ENCODE measurements at places on chromosomes 5 and 9.

- no peak for DNase-seq
Measured at GRCh38 chr5:159911349-159911748, 4.9 kb upstream of the ADRA1B start.

GRCh38 chr5:163760498-163760897 lies 255.1 kb downstream of the MAT2B start:
- DNase-seq, result no peak

- no peak for DNase-seq
Measured at GRCh38 chr5:89407054-89407453, 524.1 kb upstream of the MEF2C start.

DNA sequence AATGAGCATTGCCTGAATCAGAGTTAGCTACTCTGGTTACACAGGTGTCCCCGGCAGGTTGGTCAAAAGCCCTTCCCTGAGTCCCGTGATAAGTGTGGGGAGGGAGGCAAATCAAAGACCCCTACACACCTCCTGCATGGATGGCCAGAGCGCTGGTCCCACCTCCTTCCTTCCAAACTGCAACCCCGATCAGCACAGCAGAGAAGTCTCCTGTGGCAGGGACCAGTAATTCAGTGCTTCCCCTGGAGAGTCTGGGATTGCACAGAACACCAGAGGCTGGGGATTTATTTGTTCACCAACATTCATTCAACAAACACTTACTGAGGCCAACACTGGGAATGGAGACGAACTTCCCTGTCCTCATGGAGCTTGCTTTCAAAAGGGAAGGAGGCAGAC lies 46.2 kb downstream of the NSUN2 start:
- no peak for DNase-seq

- no peak for DNase-seq
Measured at GRCh38 chr9:108049026-108049607, 559.5 kb upstream of the KLF4 start.

GRCh38 chr9:77892955-77893514 lies 138.6 kb downstream of the GNAQ start:
- DNase-seq, result no peak

DNA sequence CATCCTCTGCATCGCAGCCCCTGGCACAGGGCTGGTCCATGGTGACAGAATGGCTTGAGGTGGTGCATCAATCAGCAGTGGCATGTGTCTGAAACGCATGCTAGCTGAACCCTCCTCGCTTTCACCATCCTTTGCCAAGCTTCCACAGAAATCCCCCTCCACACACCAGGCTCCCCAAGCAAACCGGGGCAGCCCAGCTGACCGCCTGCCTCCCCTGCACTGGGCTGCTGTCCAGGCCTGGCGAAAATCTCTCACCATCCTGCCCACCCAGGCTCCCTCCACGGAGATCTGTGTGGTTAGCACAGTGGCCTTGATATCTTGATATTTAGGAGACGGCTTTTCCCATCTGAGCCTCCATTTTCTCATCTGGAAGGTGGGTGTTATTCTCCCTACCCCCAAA lies 905 bp upstream of the HRH2 start:
- DNase-seq, result no peak

DNA sequence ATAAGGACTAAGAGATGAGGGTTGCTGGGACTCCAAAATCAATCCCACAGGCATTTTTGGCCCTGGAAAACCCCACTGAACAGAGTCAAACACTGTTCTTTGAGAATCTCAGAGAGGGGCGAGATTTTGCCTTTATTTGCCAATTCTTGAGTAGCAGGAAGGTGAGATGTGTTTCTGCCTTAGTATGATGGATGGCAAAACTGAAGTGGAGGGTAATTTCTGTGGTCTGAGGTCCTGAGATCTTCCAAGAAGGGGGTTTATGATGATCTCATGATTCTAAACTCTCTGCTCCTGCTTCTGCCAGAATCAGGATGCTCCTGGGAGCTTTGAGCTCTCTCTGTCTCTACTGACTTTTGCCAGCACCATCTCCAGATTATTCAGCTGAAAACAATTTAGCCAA lies 174.8 kb upstream of the CLINT1 start:
- no peak for DNase-seq

DNA sequence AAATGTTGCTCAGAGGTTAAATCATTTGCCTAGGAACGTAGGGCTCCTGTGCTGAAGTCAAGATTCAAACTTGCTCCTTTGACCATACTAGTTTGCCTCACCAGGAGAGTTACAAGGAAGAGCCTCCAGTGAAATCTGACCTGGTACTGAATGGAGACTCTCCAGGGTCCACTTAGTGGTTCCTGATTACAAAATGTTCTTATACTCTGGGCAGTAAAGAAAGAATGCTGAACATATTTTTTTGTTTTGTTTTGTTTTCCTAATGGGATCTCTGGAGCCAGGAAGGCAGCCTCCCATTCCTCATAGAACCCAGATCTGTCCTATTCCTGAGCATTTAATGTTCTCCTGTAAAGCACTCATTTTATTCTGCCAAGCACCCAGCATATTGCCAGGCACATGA lies 256.5 kb upstream of the CLINT1 start:
- DNase-seq, result no peak

GRCh38 chr5:158499075-158499891 lies 600.4 kb downstream of the EBF1 start:
- peak; percentile 70 for DNase-seq

DNA sequence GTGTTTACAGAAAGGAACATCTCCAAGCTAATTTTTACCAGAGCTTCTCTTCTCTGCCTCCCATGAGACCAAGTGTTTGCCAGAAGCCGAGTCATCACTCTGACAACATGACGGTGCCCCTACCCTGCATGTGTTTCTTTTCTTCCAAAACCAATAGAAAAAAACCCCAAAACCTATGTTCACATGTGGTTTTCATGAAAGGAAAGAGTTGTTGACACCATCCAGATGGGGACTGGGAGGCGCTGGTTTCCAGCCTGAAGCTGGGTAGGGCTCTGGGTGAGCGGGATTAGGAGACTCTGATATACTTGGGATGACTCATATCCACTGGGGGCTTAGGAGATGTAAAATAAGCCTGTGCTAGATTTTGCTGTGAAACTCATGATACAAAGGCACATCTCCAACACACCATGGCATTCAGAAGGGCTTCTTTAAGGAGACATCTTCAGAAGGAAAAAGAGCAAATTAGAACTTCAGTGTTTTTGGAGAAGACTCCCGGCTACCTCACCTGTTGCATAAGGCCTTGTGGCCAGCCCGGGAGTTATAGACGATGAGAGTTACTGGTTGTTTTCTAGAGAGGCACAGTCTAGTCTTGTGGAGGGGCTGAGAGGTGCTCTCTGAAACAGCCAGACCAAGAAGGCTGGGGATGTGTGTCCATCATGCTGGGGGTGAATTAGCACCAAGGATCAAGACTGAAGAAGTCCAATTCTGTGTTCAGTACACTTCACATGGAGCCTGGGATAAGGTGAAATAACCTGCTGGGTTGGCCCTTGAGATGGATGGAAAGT lies 108.9 kb upstream of the LHFPL2 start:
- DNase-seq, result no peak

- DNase-seq, result no peak
Measured at GRCh38 chr9:99021512-99021911, 77.8 kb downstream of the COL15A1 start.

- DNase-seq, result no peak
Measured at GRCh38 chr9:85155352-85155751, 485.8 kb downstream of the NTRK2 start.

DNA sequence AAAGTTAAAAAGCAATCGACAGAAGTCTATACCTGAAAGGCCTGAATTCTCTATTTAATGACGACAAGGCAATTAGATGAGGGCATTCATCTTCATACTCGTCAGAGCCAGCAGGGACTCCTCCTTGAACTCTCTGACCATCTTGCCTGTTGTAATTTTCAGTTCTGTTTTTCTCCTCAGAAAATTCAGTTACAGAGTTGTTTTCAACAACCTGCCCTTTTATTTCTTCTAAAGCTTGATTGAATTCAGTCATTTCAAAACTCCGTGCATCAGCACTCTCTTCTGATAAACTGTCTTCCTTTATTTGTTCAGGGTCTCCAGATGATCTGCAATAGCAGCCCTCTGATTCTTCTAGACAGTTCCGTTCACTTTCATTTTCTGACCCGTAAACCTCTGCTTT lies 15.6 kb downstream of the RIOK2 start:
- DNase-seq, result no peak

GRCh38 chr9:114288193-114289091 lies 34.5 kb upstream of the ORM1 start:
- DNase-seq, result peak; percentile 32

GRCh38 chr9:136996361-136997292 lies at the start of gene CLIC3:
Gene CLIC3 (minus strand): TSS chr9:136996568. CDS start chr9:136996543, 25 bp downstream.
- DNase-seq, result no peak

GRCh38 chr5:138083702-138084101 lies at the start of gene WNT8A:
Gene WNT8A (plus strand): TSS chr5:138084033. CDS start chr5:138084128, 95 bp downstream.
- no peak for DNase-seq

- no peak for DNase-seq
Measured at GRCh38 chr5:129857116-129857515, 47.1 kb upstream of the CHSY3 start.

DNA sequence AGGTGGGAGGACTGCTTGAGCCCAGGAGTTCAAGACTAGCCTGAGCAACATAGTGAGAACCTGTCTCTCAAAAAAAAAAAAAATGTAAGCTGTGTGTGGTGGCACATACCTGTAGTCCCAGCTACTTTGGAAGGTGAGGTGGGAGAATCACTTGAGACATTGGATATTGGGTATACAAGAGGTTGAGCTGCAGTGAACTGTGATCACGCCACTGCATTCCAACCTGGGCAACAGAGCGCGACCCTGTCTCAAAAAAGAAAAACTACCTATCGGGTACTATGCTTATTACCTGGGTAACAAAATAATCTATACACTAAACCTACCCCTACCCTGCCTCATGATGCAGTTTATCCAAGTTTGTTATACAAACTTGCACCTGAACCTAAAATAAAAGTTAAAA lies 64.9 kb downstream of the AOPEP start:
- no peak for DNase-seq
